ENCODE measurements at places on chromosomes 12 and 14. TPM values are rescaled to one million over a fixed set of nuclear protein-coding genes. Genes with fewer than 3 reads are reported as not detected.

PTPN6 gene
- polyA plus RNA-seq: 21.8 TPM

PPP1R36 gene
- polyA plus RNA-seq: 0.41 TPM

GRCh38 chr14:64825509-64825908 is 54.2 kb downstream of the SPTB start:
- DNase-seq: no peak

DNA sequence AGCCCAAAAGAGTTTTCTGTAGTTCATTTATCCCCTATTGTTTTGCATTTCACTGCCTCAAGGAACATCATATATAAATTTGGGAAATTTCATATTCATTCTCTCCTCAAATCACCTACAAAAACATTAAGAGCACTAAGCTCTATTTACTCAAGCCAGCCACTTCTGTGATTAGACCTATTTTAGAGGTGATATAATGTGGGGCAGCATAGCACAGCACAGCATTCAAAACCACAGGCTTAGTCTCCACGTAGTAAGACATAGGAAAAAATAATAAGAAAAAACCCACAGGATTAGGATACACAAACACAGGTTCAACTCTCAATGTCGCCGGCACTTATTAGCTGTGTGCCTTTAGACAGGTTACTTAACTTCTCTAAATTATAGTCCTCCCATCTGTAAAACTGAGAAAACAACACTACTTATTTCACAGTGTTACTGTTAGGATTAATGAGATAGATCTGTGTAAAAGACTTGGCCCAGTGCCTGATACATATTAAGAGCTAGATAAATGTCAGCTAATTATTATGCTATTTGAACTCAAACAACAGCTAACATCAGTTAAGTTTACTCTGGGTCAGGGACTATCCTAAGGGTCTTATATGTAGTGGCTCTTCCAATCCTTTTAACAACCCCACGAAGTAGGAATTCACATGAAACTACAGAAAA is 20.3 kb downstream of the DCAF5 start:
- DNase-seq: no peak

DNA sequence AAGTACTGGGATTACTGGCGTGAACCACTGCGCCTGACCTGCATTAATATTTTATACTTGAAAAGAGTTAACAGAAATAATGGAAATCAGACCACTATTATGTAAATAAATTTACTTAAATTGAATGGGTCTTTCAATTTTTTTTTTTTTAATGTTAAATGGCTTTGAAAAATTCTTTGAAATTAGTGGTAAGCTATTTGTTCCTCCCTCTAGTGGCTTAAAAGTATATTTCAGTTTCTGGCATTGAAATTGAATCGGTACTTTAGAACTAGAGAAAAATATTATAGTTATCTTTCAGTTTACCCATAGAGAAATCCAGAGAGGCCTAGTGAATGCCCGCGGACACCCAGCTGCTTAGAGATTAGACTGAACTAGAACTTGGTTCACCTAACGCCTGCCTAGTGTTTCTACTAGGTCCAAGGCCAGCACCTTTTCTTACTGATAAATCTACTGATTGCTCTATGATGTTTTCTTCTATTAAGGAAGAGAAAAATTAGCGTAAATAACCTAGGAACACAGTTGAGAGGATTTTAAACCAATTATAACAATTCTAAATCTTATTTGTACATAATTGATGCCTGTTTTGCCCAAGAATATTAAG is 106.5 kb downstream of the EML1 start:
- no peak for DNase-seq

GRCh38 chr12:88630561-88630960 is 50.3 kb upstream of the KITLG start:
- no peak for DNase-seq

GRCh38 chr12:106091446-106091820 is 47.3 kb downstream of the NUAK1 start:
- DNase-seq: no peak
